B cell (primary cell): ENCODE measurements at places on chromosomes 6 and 20.

GRCh38 chr6:12637960-12638641 lies 78.5 kb upstream of the PHACTR1 start:
- DNase-seq, result peak; percentile 29

- DNase-seq, result peak; percentile 41
Measured at GRCh38 chr6:31094389-31094881, 17.9 kb downstream of the C6orf15 start.

DNA sequence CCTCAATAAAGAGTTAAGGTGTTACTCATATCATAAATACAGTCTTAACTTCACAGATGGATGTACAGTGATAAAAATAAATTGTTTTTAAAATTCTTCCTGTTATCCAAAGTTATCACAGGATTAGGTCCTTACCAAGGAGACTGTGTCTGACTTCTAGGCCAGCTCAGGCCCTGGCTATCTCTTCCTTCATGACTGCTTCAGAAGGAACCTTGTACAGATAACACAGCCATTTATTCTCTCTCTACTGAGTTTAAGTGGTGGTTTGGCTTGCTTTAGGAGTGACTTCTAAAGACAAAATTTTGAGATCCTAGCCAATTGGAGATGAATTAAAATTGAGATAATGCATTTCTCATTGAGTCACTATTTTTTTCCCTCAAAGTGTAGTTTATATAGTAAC lies 40.8 kb upstream of the RNF182 start:
- DNase-seq, result no peak

DNA sequence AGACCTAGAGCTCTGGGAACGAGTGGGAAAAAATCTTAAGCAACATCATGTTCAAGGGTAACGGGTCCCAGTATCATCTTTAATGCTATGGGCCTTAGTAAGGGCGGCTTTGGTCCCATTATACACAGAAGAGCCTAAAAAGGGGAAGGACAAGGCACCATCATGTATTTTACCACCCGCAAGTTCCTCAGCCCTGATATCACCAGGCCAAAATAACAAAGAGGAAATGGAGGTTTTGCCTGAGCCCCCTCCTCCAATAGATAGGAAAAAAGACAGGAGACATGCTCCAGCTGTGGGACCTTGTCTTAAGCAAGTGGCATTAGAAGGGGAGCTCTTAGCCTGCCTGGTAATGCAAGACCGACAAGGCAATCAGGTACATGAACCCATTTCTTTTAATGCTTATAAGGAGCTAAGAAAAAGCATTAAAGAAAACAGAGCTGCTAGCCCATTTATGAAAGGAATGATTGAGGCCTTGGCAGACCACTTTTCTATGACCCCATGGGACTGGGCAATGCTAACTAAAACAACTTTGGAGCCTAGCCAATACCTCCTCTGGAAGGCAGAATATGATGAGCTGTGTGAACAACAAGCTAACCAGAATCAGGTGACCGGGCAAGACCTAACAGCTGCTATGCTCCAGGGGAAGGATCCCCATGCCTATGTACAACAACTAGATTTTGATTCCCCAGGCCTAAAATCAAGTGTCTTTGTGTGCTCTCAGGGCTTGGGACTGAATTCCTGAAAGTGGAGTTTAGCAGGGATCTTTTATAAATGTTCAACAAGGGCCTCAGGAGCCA lies 23.2 kb downstream of the HLA-DPA1 start:
- peak; percentile 18 for DNase-seq

DNA sequence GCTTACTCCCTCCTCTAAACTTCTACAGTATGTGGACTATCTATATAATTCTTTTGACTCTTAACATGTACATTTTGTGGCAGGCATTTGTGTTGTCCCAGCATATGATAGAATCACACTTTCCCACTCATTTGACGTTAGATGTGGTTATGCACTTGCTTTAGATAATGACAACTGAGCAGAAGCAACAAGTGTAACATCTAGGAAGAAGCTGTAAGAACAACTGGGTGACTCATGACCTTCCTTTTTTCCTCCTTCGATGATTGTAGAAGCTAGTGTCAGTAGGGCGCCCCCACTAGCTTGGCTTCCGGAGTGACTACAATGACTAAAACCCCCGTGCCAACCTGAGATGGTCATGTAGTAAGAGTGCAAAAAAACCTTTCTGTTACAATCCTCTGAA lies 74.6 kb upstream of the CEP85L start:
- DNase-seq, result no peak

DNA sequence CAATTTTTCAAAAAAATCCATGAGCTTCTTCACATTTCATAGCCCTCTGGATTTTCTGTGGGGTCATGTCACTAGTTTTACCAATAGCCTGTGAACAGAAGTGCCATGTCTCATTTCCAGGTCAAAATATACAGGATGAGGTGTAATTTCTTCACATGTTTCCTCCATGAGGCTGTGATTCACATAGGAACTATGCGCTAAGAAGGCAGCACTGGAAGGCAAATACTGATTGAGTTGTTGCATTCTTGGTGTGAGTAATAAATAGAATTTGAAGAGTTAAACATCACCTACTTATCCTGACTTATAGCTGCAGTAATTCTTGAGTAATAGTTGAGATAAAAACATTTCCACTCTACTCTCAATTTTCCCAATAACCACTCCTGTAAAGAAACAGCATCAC lies 442.3 kb downstream of the HAO1 start:
- no peak for DNase-seq

DNA sequence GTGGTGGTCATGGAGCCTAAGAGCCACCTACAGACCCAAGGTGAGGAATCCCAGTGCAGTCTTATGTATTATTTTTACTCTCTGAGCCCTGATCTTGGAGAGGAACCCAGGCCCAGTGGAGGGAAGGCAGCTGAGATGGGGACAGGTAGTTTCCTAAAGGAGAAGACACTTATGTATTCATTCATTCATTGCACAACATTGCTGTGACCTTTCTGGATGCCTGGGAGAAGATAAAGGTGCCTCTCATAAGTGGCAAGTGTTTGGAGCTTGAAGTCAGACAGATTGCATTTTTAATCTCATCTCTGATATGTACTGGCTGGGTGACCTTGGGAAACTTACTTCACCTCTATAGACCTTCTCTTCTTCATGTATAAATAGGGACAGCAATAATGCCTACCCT lies 111.1 kb downstream of the CEBPB start:
- no peak for DNase-seq

- no peak for DNase-seq
Measured at GRCh38 chr6:16868968-16869367, 107.7 kb upstream of the ATXN1 start.

- DNase-seq, result no peak
Measured at GRCh38 chr6:92753956-92754355, 665.4 kb downstream of the EPHA7 start.

DNA sequence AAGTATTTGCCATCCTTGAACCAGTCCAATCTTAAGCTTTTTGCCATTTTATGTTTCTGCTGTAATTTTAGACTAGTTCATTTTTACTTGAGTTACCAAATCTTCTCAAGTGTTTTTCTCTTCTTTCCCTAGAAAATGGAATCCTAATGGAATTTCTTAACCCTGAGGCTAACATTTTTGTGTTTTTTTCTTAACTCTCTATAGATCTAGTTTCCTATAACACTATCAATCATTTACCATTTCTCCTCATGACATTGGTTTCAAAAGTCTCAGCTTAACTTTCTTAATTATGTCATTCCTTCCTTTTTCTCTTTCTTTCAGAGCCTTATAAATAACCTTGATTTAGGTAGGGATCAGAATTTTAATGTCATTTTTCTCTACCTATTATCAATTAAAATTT lies 54.8 kb downstream of the SENP6 start:
- no peak for DNase-seq

- DNase-seq, result no peak
Measured at GRCh38 chr20:59785986-59786795, 147.2 kb downstream of the SYCP2 start.

GRCh38 chr6:170087941-170088581 lies 202.8 kb downstream of the DLL1 start:
- peak; percentile 78 for DNase-seq

- DNase-seq, result peak; percentile 39
Measured at GRCh38 chr20:60057866-60058807, 99.9 kb downstream of the CDH26 start.

GRCh38 chr6:168031411-168031971 lies 34.0 kb downstream of the KIF25 start:
- DNase-seq, result no peak

GRCh38 chr20:58906894-58907293 lies 54.4 kb downstream of the GNAS start:
- DNase-seq, result peak; percentile 38

GRCh38 chr6:70166088-70166958 lies 136.6 kb downstream of the COL9A1 start:
- DNase-seq, result peak; percentile 37

DNA sequence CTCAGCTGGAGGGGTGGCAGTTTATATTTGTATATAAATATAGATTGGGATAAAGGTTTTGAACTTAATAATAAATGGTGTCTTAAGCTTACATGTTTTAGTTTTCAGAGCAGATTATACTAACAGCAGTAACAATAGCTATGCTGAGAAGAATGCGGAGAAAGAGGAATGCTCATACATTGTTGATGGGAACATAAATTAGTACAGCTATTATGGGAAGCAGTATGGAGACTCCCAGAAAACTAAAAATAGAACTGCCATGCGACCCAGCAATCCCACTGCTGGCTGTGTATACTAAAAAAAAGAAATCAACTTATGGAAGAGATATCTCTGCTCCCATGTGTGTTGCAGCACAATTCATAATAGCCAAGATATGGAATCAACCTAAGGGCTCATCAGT lies 127.9 kb downstream of the BCKDHB start:
- DNase-seq, result no peak

DNA sequence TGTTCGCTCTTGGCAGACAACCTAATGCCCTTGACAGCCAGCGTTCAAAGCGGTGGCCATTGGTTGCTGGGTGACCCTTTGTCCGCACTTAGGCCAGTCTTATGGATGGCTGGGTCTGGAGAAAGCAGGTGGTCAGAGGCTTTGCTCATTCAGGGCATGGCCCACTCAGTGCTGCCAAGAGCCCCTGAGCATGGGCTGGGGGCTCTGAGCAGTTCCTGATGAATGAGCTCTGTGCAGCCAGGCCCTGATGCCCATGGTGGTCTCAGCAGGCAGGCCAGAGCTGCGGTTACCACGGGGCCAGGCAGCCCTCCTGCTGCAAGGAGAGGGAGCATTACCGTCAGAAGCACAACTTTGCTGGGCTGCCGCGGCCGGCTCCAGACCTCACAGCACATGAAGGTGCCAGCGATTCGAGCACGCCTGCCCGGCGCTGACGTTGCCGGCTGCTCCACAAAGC lies 36.3 kb downstream of the CDH4 start:
- DNase-seq, result no peak

DNA sequence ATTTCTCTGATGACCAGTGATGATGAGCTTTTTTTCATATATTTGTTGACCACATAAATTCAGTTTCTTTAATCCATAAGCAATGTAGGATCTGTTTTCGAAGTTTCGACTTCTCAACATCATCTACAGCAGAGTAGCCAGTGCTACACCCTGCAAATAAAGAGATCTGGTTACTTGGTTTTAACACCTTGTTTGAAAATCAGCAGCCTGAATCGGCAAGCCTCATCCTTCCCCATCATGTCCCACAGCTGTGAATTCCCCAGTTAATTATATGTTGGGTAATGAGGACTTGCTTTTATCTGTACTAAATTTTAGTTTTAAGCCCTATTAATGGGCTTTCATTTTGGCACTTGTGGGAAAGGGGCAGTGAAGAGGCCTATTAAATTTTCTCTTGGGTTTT lies 80.6 kb downstream of the BMP2 start:
- no peak for DNase-seq

DNA sequence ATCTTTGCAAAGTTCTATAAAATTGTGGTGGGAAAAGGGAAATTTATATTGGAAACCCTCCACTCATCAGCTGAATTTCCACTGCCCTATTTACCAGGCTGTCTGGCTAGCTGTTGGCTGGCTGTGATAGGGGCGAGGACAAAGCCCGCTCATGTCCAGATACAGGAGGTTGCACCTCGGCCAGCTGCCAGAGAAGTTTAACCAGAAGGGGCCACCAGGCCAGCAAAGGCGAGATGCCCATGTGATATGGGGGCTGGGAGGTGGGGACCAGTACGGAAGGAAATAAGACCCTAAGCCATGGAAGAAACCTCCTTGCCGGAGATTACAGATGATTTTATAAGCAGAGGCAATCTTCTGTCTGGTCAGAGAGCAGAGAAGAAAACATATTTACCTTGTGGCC lies 143.8 kb downstream of the FNDC1 start:
- no peak for DNase-seq

GRCh38 chr6:28658475-28659249 lies 133.0 kb downstream of the GPX5 start:
- DNase-seq, result no peak

GRCh38 chr20:41182296-41183212 lies 45.2 kb downstream of the PLCG1 start:
- no peak for DNase-seq

- DNase-seq, result no peak
Measured at GRCh38 chr6:52388790-52389189, 26.8 kb downstream of the PAQR8 start.

DNA sequence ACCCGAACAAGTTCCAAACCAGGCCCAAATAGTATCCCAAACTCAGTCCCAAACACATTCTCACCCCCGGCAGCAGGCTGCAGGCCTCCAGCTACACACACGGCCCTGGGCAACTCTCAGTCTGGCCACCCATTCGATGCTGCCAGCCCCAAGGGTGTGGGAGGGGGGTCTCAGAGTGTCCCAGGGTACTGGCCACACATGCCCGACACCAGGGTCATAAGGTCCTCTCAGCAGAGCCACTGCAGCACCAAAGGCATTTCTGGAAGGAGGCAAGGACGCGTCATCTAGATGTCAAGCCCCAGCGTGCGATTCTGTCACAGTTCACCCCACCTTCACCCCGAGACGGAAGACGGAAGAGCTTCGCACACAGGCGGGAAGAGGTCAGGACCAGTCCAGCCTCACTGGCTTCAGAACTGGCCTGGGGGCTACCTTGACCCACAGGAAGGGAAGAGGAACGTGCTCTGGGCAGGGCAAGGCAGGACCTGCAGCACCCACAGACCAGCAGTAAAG lies 9.5 kb downstream of the MYL9 start:
- DNase-seq, result no peak

DNA sequence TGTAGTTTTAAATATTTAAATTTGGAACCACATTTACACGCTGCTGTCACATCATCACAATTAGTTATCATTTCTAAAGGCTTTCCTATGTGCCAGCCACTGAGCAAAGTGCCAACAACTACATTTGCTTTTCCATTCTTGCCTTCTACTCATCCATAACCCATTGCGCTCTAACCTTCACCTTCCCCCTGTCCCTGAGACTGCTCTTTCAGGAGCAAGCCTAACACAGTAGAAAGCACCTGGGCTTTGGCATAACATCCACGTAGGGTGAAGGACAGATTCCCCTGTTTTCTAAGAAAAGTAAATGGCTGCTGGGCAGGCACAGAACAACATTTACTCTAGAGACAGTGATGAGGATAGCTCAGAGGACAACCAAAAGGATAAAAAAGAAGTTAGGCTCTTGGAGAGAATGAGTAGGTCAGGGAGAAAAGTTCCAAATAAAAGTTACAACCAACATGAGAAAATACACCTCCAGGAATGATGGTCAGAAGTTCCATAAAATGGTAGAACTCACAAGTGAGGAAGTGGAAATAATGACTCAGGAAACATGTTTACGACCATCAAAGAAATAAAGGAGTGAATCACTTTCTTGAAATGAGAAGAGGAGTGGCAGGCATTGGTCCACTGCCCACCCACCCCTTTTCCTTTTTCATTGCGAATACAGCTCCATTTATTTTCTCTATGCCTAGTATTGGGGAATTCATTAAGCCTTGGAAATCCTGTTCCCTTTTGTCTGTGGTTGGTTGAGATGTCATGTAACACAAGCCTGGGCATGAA lies 77.2 kb downstream of the PFDN4 start:
- no peak for DNase-seq

GRCh38 chr20:58459058-58459750 lies 56.0 kb downstream of the APCDD1L start:
- no peak for DNase-seq

- no peak for DNase-seq
Measured at GRCh38 chr6:91664327-91664959, 1077.6 kb upstream of the MAP3K7 start.
